Sigmoid colon (tissue), 7 donors: ENCODE measurements at places on chromosomes 3 and 15. TPM values are rescaled to one million over a fixed set of nuclear protein-coding genes. Genes with fewer than 3 reads are reported as not detected.

DNA sequence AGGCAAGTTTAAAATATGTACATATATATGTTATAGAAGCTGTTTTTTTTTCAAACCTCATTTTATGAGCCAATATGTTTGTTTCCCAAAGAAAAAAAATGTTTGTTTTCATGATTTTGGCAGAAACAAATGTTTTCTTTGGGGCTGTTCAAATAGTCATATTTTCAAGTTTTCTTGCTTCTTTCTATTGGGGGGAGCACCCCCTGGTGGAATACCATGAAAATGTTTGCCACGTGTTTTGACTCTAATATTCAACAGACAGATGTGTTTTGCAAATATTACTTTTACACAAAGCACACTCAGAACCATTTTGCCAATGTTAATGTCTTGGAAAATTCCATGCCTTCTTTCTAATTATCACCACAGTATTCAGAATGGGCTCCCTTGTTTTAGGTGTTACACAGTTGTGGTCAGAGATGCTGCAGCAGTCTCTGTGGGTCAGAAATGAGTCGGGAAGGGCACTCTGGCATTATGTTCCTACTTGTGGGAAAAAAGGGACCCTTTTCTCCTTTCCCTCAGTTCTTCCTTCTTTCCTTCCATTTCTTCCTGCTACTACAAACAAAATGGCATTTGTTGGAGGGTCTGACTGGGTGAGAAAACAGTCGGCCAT, 817.0 kb downstream of the TUSC7 start:
- peaks cover 6% of the 10 kb centered on the region for H3K4me1 ChIP-seq
- no peak overlapping the region for H3K4me3 ChIP-seq
- DNase-seq: no peak
- no peaks in the 10 kb centered on the region for H3K36me3 ChIP-seq
- no peak overlapping the region for H3K27ac ChIP-seq

GRCh38 chr15:72994534-72995177, 57.6 kb upstream of the NEO1 start:
- no peaks in the 10 kb centered on the region for H3K27me3 ChIP-seq
- peaks cover 13% of the 10 kb centered on the region for H3K4me1 ChIP-seq
- no peak for DNase-seq

Gene NDN
- polyA plus RNA-seq: 21.9 TPM

GRCh38 chr3:4726549-4726948, 233.4 kb downstream of the ITPR1 start:
- DNase-seq: no peak
- H3K4me1 ChIP-seq: peaks cover 16% of the 10 kb centered on the region
- no peaks in the 10 kb centered on the region for H3K36me3 ChIP-seq
- H3K27me3 ChIP-seq: no peaks in the 10 kb centered on the region
- no peak overlapping the region for H3K27ac ChIP-seq
- no peak overlapping the region for H3K4me3 ChIP-seq

GRCh38 chr3:64552160-64552559, 135.6 kb downstream of the ADAMTS9 start:
- no peak overlapping the region for H3K4me3 ChIP-seq
- H3K27ac ChIP-seq: peak overlapping the region; percentile 86
- no peak for DNase-seq
- H3K36me3 ChIP-seq: no peaks in the 10 kb centered on the region
- no peaks in the 10 kb centered on the region for H3K27me3 ChIP-seq
- peaks cover 42% of the 10 kb centered on the region for H3K4me1 ChIP-seq

GRCh38 chr15:86608461-86609205, 529.0 kb downstream of the AGBL1 start:
- no peak overlapping the region for H3K27ac ChIP-seq
- no peak for DNase-seq
- H3K4me3 ChIP-seq: no peak overlapping the region

- H3K4me1 ChIP-seq: no peaks in the 10 kb centered on the region
- no peaks in the 10 kb centered on the region for H3K27me3 ChIP-seq
- H3K27ac ChIP-seq: no peak overlapping the region
- no peaks in the 10 kb centered on the region for H3K36me3 ChIP-seq
- no peak for DNase-seq
- no peak overlapping the region for H3K4me3 ChIP-seq
These were observed 93.5 kb downstream of the SERPINI1 start for GRCh38 chr3:167829071-167829470.

GRCh38 chr3:34357461-34357860, 559.0 kb downstream of the PDCD6IP start:
- no peak overlapping the region for H3K4me3 ChIP-seq
- no peak for DNase-seq
- H3K27me3 ChIP-seq: no peaks in the 10 kb centered on the region
